ENCODE measurements at places on chromosomes 3 and 15.

DNA sequence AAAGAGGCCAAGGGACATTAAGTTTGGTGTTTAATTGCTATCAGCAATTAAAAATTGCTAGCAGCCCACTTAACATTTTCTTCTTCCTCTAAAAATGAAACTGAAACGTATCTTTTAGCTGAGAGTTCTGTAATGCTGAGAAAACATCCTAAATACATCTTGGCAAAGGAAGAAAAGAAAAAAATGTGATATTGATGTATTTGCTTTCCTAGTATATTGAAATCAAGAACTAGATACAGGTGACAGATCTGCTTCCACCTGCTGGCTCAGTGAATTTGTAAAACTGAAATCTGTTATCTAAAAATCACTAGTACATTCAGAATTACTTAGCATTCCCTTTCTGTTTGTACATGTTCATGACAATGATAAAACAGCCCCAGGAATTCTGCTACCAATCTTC, 283.2 kb downstream of the ZBTB20 start:
- DNase-seq, result no peak

DNA sequence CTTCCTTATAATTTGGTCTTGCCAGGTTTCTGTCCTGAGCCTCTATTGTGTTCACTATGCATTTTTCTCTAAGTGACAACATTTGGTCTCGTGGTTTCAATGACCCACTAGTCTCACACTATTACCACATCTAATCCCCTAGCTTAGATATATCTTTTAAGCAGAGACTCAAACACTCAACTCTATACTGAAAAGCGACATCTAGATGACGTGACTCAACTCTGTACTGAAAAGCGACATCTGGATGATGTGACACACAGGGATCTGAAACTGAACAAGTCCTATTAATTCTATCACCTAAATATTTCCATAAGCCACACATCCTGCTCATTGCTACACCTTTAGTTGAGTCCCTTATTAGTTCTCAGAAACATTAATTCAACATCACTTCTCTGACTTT, 141.7 kb upstream of the MBNL1 start:
- no peak for DNase-seq

DNA sequence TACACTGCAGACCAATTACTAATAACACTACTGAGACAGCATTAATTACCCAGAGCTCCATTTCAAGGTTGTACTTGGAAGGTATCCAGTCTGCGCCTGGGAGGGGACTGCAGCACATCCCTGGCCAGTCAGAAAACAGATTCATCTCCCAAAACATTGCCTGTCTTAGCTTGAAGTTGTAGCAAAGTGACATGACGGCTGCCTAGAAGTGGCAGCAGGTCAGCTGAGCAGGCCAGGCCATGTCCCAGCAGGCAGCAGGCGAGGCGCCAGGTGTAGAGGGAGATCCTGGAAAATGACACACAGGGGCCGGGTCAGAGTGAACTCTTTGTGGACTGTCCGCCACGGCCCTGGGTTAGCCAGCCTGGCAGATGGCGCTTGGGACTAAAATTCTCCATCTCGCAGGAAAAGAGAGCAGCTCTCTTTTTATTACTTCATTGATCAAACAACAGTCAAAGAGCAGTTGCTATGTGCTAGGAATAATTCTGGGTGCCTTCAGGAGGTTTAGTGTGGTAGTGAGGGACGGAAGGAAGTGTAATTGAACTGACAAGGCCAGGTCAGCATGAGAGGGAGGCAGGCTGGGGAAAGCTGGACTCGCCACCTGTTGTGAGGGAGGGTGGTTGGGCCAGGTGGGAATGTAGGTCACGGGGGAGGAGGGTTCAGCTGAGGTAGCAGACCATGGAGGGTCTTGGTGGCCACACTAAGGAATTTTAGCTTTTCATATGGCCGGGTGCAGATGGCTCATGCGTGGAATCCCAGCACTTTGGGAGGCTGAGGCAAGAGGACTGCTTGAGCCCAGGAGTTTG, 1.3 kb upstream of the MAP6D1 start:
- no peak for DNase-seq

GRCh38 chr15:47866446-47866845, 149.1 kb downstream of the SEMA6D start:
- no peak for DNase-seq

DNA sequence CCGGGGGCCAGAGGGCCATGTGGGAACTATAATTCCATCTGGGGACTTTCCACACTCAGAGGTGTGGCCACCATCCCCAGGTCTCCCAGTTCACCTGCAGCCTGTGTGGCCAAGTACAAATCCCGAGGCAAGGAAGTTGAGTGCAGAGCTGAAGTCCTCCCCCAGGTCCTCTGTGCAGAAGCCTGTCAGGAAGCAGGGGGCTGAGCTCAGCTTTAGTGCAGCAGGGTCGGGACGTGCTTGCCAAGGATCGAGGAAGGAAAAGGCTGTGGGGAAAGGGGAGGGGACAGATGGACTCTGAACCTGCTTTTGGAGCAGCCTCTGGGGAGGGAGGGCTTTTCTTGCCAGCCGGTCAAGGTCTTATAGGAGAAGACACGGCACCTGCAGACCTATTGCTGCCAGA, 67.7 kb downstream of the CHRNA7 start:
- no peak for DNase-seq

DNA sequence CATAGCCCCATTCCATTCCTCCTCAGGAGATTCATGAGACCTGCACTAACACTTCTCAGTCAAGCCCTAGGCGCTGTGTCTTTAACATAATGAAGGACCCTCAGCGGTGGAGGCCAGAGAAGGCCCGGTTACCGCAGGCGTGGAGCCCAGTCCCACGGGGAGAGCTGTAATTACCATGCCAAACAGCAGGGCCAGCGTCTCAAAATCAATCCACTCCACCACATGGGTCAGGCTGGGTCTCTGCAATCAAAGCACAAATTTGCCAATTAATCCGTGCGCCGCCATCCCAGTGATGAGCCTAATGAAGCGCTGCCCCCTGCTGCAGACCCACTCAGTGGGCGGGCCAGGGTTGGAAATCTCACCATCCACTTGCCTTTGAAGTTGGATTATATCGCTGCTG, 109.7 kb downstream of the OCA2 start:
- no peak for DNase-seq

DNA sequence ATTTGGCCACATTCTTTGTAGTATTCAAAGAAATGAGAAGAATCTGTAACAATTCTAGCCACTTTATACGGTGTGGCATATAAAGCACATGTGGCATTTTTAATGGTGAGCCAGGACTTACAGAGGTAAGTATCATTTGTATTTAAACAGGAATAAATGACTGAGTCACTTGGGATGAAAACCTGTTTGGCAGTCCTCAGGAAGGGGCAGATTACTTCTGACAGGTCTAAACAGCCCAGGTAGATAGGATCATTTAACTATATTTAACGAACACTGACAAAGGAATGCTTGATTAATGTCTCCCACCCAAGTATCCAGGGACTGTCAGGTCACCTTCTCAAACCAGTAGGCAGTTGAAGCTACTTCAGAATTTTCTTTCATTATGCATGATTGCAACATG, 241.5 kb upstream of the SATB1 start:
- DNase-seq, result no peak

DNA sequence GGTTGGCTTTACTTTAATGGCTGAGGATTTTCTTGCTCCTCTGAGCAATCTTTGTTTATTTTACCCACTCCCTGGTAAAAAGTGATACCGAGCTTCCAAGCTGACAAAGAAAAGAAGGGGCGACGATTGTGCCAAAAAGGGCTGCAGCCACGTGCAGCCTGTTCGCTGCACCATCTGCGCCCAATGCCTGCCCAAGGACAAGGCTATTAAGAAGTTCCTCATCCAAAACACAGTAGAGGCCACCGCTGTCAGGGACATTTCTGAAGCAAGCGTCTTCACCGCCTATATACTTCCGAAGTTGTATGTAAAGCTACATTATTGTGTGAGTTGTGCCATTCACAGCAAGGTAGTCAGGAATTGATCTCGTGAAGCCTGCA, 4.4 kb downstream of the ARHGAP31 start:
- DNase-seq, result no peak

DNA sequence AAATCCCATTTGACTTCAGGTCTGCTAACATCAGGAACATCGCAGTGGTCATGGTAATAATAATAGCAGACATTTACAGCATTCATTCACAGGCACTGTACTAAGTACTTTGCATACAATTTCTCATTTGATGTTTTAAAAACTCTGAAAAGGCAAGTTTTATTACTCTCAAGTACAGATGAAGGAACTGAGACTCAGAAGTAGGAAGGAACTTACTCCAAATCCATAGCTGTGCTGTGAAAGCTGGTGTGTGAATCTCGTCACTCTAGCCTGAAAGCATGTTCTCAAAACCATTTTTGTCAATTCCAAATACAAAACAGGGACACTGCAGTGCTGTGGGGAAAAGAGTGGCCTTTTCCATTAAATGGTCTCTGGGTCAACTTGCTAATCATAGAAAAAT, 179.9 kb downstream of the FAM43A start:
- DNase-seq, result no peak

DNA sequence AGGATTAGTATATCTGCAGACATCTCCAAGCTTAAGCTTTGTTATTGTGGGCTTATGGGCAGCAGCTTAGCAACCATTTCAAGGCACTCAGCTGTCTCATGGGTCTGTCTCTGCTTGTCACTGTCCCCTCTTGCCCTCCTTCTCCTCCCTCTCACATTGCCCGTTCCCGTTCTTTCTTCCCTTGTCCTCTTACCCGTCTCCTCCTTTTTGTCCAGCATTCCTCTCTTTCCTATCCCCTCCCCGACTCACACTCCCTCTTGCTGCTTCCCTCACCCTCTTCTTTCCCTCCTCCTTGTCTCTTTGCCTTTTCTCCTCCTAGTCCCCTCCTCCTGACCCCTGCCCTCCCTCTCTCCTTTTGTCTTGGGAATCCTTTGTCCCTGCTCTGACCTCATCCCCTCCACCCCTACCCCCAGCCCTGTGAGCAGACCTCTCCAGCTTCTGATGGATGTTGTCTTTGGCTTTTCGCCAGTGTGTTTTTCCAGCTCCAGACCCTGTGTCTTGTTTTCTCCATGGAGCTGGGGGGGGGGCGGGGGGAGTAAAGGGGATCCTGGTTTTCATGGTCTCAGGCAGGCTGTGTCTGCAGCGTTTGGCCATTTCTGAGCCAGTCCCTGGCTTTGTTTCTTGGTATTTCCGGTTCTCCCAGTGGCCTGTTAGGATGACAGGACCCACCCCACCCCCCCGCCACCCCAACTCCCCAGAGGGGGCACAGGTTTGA, 47.9 kb upstream of the TRAK1 start:
- DNase-seq, result no peak

- no peak for DNase-seq
Observed at GRCh38 chr3:138125548-138126221, 6.5 kb downstream of the A4GNT start.

DNA sequence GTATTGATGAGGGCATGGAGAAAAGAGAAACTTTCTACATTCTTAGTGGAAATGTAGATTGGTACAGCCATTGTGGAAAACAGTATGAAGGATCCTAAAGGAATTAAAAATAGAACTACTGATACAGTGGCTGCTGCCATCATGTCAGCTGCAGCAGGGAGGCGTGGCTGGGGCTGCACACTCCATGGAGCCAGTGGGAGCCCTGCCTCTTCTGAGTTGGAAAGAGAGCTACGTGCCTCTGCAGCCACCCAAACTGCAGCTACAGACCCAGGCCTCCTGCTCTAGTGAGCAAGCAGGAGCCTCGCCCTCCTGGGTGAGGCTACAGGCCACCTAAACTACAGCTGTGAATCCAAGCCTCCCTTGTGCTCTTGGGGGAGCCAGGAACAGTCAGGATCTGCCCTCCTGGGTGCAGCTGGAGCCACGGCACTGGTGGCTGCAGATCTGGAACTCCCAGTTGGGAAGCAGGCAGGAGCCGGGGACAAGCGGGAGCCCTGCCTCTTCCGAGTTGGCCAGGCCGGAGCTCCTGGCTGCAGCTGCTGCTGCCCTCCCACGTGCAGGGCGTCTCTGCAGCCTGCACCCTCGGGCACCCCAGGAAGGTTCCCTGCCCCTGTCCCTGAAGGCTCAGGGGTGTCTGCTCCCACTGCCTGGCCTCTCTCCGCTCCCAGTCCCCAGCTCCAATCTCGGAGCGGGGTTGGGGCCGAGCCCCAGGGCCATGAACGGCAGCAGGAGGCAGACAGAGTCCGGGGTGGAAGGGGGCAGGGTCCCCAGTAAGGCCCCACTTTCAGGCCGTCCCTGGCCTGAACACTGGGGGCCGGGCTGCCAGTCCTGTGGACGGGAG, 64.5 kb downstream of the THBS1 start:
- no peak for DNase-seq

GRCh38 chr3:181691901-181692300, 19.8 kb upstream of the SOX2 start:
- DNase-seq, result no peak

GRCh38 chr3:119508172-119508845, 10.0 kb downstream of the TIMMDC1 start:
- DNase-seq, result peak; percentile 28

GRCh38 chr15:52419494-52419893, 109.2 kb downstream of the MYO5A start:
- DNase-seq, result no peak

DNA sequence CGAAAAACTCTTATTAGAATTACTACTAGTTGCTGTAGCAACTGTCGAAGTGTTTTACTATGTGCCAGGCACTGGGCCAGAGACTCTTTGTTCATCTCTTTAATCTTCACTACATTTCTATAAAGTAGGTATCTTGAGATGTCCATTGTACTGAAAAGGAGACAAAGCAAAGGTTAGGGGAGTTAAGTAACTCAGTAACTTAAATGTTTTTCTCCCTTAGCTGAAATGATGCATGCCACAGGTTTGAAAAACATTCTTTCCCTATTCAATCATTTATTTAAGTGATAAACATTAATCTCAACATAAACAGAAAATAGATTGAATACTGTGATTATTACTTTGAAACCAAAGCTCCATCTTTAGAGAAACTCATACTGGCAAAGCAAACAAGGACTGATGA, 776.2 kb downstream of the FHIT start:
- no peak for DNase-seq

DNA sequence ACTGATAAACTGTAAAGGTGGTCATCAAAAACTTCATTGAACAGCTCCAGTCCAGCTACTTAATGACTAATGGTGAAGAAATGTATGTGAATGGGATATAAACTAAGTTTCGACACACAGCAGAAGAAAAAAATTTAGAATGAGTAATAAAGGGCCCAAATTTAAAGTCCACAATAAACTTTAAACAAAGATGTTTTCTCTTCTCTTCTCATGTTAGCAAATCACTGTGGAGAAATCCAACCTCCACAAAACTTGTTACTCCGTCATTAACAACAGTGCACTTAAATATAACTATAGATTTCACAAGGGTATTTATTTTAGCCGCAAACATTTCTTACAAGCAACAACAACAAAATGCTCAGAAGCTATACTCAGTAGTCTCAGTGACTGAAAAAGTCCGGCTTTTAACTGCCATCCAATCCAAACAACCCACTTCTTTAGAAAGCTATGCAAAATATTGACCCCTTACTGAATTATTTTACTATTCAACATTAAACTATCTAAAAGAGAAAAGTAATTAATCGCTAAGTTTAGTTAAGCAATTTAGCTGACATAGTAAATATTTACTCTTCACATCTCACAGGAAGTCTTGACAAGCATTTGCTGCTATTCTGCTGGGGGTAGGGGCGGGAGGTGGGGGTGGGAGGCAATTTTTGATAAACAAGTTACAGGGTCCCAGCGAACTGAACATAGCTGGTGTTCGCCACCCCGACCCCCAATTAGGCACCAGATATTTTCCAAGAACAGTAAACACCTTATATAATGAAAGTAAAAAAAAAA, 2.4 kb downstream of the IGF2BP2 start:
- DNase-seq, result no peak
